ENCODE measurements at places on chromosomes 4 and X.

DNA sequence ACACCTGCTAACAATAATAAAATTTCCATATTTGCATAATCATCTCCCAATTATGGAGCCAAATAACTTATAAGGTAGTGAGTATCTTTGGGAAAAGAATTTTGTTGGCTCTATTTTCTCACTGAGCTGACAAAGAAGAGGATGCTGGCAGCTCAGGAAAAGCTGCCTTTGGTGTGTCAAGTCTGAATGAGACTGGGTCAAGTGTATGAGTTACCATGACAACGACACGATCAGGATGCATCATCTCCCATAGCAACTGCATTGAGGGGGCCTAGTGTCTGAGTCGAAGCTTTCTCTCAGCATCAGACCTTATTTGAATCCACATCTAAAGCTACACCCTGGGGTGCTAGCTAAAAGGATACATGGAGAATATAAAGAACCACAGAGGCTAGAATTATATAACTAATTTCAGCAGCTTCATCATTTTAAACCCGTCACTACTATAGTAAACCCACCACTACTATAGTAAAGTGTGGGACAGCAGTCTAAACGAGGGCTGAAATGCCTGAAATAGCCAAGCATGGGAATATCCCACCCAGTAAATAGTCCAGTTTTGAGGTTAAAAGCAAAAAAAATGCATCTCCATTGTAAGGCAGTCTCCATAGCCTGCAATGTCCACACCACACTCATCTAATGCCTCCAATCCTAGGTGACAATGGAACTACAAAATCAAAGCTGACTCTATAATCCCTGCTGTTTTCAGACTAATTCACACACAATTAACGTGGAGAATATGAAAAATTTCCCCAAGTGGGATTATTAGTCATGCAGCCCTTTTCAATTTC is 16.0 kb downstream of the GSPT2 start:
- no peak for DNase-seq

DNA sequence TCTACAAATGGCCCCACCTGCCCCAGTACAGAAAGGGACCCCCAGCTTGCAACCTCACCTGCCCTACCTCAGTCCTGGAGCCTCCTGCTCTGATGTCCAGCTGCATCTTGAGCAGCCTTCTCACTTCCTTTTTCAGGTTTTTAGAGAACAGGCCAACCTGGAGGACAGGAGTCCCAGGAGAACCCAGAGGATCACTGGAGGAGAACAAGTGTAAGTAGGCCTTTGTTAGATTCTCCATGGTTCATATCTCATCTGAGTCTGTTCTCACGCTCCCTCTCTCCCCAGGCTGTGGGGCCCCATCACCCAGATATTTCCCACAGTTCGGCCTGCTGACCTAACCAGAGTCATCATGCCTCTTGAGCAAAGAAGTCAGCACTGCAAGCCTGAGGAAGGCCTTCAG is 3.6 kb downstream of the MAGEA11 start:
- no peak for DNase-seq

DNA sequence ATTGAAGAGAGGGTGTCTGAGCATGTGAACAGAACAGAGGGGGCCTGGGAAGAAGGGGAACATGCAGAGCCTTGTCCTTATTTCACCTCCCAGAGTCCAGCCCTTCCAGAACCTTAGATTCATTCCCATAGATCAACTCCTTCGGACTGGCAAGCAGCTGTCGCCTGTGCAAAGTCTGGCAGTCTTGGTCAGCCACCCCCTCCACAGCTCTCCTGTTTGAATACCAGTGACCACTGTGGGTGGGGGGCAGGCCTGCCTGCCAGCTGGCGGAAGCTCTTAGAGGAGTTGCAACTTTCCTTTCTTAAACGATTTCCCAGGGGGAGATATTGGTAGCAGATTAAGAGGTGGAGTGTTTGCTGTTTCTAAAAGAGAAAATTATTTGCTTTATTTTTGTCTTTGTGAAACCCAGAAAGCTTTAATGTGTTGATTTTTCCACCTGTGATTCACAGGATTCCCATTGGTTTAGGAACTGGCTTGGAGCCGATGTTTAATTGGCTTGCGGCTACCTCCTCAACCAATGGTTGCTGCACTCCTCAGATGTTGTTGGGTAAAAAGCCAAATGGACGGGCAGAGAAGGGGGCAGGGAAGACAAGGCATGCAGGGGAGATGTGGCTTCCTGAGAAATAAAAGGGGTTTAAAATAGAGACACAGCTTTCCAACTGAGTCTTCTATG is 62.2 kb upstream of the PRPS1 start:
- DNase-seq, result peak; percentile 66

DNA sequence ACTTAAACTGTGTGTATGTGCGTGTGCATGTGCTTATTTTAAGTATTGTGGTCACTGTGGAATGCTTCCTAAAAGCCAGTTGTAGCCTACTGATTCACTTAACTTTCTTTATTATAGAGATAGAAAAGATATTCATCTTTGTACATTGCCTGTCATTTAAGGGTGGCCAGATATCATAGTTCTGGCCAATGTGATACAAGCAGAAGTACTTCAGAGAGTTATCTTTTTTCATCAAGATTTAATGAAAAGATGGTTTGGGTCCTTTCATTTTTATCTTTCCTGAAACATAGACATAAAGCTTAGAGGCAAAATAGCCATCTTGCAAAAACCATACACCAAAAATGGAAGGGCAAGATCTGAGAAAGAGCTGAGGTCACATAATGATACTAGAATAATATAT is 744.7 kb upstream of the ADGRL3 start:
- no peak for DNase-seq

DNA sequence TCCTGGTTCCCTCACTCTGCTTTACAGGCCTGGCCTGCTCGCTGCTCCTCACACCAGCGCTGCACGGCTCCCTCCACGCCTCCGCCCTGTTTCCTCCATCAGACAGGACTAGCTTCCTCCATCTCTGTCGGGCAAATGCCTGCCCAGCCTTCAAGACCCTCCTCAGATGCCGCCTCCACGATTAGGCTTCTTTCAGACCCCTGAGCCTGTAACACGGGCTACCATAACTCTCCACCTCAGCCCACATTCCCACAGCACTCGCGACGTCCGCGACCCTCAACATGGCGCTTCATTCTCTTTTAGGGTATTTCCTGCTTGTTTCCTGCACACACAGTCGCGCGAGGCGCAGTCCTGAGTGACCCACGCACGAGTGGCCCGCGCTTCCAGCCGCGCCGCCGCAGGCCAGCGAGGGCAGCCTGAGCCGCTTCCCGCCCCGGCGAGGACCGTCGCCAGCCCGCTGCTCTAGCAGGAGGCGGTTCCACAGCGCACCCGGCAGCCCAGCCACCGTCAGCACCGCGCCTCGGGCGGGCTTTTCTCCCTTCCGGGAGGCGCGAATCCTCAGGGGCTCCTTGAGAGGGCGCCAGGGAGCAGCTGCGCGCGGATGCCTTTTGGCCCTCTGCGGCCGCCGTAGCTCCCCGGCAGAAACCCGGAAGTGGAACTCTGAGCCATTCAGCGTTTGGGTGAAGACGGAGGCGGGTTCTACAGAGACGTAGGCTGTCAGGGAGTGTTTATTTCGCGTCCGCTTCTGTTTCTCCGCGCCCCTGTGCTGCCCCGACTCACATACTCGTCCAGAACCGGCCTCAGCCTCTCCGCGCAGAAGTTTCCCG is at the start of gene FRG1:
FRG1 (plus strand) TSS at position 695 of the 827 bp plus-strand sequence. CDS start 138 bp downstream, outside the sequence.
- peak; percentile 95 for DNase-seq

GRCh38 chr4:3342182-3342854 is 49.5 kb downstream of the RGS12 start:
- DNase-seq, result peak; percentile 79

GRCh38 chrX:72308566-72309296 is 3.0 kb upstream of the CITED1 start:
- peak; percentile 61 for DNase-seq

- no peak for DNase-seq
These were observed 683 bp downstream of the MAN2B2 start for GRCh38 chr4:6575503-6576240.

- peak; percentile 4 for DNase-seq
These were observed 24.8 kb upstream of the GUCY1B1 start for GRCh38 chr4:155734065-155734464.

DNA sequence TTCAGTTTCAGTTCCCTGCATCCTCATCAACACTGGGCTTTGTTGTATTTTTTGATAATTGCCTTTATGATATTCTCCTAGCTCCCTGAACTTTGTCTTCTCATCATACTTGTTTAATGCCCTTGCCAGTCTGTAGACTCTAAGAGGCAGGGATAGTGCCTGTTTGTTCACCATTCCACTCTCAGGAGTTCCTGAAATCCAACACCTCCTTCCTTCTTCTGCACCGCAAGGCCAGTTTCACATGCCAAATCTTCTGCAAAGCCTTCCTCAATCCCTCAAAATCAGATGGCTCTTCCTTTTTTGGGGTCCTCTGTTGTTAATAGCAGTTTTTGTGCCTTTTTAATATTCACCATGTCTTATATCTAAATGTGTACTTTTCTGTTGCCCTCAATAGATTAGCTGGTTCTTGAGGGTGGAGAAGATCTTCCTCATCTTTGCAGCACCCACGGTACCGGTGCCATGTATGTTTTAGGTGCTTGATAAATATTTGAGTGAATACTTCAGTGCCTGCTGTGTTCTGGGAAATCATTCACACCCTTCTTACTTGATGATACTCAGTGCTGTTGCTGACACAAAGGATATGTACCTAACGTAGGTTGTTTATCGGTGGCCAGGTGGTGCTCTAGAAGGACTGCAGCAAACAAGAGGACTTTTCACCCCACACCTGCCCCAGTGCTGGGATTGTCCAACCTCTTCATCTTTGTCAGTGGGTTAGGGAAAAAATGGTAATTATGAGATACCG is 85.3 kb upstream of the LIMCH1 start:
- no peak for DNase-seq

DNA sequence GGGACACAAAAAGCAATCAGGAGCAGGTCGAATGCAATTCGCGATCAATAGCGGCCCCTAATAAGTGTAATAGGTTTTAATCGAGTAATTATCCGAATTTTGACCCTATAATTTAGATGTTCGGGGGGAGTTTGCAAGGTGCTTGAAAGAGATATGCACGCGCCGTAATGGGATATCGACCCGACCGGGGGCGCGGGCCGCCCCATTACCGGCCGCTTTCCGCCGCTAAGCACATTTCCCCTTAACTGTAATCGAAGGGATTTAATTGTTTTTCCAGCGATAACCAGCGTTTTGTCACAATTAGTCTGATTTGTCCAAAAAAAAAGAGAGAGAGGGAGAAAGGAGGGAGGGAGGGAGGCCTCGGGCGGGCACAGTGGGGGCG is 997 bp downstream of the NKX1-1 start:
- no peak for DNase-seq

- no peak for DNase-seq
These were observed 173.2 kb upstream of the FAM9B start for GRCh38 chrX:9207142-9207541.

- no peak for DNase-seq
These were observed 112.4 kb upstream of the CXCL13 start for GRCh38 chr4:77493120-77493752.

- no peak for DNase-seq
These were observed 369.8 kb downstream of the DTHD1 start for GRCh38 chr4:36651253-36651652.

DNA sequence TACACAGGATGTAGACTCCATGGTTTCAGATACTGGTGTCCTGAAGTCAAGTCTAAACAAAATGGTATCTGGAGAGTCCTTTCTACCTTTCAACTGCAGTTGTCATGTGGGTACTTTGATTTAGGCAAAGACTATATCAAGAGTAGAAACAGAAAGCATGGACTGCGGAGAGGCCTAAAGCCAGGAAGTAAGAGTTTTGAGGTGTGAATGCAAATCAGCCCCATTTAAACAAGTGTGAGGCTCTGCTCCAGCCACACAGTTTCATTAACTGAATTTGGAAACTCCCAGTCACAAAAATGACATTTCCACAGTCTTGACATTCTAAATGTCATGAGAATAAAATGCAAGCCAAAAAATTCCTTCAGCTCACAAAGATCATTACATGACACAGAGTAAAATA is 87.2 kb upstream of the MCF2 start:
- no peak for DNase-seq

GRCh38 chrX:45722471-45722870 is 521.8 kb upstream of the DIPK2B start:
- no peak for DNase-seq

DNA sequence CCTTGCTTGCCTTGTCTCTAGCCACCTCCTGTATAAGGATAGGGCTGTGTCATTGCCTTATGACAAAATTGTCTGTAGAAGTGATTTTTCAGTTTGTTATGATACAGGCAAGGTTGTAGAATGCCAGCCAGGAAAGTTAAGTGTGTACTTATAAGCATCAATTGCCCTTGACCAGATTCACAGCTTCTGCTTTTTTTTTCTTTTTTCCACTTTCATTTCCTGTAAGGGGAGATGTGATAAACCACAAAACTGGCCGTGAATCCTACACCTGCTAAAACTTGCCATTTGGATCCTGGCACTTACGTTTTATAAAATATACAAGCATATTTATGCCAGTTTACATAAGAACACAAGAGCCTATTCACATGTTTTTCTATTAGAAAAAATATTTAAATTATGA is 35.0 kb upstream of the BMPR1B start:
- DNase-seq, result no peak

Measured in EH (cell line).